Pons (tissue), 1 donor: ENCODE measurements at places on chromosomes 12 and 14.
A peak's percentile ranks its signal among the peaks of the same experiment; 100 is the strongest.

DNA sequence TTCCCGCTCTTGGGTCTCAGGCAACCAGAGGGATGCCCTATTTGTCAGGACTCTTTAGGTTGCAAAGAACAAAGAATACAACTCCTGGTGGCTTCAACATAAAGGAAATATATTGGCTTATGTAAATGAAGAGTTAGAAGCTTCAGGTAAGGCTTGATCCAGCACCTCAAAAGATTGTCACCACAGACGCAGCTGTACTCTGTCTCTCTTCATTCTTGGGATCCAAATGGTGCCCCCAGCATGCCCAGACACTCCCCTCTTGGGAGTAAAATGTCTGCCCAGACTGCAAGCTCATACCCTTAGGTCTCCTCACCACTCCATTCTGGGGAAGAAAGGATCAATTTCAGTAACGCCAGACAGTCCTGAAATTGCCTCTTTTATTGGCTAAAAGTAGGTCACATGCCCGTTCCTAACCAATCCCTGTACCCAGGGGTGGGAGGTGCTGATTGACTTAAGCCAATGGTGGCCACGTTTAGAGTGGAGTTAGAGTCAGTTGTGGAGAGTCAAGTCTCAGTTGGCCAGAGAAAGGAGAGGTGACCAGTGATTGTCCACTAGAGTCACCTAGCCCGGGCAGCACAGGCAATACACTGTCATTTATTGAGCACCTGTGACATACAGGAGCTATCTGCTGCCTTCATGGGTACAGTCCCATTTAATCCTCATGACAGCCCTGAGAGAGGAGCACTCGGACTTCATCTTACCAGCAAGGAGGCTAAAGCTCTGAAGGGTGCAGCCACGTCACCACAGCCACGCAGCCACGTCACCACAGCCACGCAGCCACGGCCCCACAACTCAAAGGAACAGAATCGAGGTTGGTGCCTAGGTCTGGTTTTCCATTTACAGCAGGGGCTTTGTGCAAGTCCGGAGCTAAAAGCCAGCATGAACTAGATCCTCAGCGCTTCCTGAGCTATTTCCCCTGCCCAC is 19.7 kb upstream of the BEGAIN start:
- DNase-seq, result no peak

DNA sequence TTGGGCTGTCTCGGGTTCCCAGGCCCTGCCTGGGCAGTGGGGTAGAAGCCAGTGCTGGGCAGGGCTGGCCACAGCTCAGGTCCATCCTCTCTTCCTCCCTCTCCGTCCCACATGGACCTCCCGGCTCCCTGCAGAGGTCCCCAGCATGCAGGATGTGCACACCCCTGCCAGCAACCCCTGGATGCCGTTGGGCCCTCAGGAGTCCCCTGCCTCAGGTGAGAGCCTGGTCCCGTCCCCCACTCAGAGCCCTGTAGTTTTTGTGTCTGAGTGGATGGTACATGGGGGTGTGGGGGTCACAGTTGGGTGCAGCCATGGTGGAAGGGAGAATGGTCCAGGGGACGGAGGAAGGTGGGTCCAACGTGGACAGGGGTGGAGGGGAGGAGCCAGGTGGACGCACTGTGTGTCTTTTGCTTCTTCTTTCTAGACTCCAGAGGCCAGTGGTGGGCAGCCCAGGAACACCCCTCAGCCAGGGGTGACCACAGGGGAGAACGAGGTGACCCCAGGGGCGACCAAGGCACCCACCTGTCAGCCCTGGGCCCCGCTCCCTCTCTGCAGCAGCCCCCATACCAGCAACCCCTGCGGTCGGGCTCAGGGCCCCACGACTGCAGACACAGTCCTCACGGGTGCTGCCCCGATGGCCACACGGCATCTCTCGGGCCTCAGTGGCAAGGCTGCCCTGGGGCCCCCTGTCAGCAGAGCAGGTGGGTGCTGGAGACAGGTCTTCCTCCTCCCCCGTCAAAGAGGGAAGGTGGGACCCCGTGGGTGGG is 21.7 kb downstream of the PAPLN start:
- DNase-seq, result no peak

- no peak for DNase-seq
These were observed 111.7 kb downstream of the KTN1 start for GRCh38 chr14:55691659-55692058.

DNA sequence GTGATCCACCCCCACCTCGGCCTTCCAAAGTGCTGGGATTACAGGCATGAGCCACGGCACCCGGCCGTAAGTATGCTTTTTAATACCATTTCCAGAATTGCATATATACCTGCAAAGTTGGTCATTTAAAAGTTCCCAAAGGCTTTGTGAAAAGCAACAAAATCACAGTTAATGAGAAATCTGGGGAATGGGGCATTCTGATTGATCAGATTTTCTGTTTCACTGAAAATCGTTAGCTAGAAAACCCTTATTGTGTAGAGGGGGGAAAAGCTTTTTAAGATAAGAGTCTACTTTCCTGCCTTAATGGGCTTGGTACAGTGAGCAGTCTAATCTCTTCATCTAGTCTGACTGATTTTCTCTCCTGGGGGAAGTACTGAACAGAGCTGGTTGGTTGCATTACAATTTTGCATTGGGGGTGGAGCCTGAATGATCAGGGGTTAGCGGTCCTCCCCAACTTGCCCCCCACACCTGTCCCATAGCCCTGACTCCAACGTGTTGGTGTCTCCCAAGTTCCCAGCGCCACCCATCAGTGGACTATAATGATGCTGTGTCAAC is 23.8 kb downstream of the IL31 start:
- no peak for DNase-seq

DNA sequence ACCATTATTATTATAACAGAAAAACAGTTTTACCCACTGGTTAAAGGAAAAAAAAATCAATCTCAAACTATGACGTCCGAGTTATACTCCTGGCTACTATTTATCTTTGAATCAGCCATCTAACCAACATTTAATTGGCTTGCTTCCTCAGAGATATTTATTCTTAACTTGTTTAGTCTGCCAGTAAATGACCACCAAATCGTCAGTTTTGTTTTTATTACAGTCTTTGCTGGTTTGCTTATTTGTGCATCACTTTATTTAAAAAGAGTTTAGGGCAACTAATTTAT is 71.2 kb downstream of the RASSF8 start:
- no peak for DNase-seq

DNA sequence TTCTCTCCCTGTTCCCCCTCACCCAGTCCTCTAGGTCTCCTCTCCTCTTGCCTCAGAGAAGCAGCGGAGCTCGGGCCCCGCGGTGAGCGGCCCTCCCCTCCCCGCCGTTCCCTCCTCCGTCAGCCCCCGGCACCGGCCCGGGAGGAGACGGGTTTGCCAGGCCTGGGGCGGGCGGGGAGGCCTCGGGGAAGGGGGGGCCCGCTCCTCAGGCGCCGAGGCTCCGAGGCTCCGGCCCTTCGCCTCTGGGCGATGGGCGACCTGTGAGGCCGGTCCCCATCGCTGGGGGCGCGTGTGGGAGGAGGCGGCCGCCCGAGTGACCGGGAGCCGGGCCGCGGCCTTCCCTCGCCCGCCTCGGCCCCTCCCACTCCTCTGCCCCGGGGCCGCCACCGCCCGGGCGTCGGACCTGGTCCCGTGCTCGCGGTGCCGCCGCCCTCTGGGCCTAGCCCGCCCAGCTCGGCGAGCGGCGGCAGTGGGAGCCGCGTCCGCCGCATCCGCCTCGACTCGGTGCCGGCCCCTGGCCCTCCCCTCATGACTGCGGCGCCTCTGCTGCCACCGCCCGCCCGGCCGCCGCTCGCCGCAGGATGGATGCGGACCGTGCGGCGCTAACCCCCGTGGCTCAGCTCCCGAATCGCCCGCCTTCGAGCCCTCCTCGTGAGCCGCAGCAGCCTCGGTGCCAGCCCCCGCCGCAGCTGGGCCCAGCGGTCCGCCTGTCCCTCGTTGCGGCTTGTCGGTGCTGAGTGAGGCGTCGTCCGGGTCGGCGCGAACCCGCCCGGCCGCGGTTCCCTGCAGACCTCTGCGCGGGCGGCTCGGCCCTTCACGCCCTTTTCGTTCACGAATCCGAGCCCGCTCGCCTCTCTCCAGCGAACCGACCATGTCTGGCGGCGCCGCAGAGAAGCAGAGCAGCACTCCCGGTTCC is 574 bp downstream of the WNK1 start:
- DNase-seq, result no peak

- no peak for DNase-seq
These were observed 133.3 kb downstream of the DACT1 start for GRCh38 chr14:58771016-58771415.

- DNase-seq, result no peak
These were observed 155.7 kb upstream of the LRIG3 start for GRCh38 chr12:59075968-59076490.

DNA sequence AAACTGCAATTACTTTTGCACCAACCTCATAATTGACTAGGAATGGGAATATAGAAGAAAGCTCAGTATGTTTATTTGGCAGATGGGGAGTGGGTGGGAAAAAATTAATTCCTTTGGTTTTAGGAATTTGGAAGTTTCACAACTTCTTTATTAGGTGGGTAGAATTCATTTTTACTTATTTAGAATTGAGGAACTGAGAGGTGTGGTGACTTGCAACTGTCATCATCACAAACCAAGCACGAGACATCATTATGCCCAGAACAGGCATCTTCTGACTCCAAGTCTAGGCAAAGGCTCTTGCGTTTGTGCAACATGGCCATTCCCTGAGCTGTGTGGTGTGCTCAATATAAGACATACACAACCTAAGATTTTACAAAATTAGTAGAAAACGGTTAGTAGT is 380.0 kb downstream of the ATP23 start:
- DNase-seq, result no peak

DNA sequence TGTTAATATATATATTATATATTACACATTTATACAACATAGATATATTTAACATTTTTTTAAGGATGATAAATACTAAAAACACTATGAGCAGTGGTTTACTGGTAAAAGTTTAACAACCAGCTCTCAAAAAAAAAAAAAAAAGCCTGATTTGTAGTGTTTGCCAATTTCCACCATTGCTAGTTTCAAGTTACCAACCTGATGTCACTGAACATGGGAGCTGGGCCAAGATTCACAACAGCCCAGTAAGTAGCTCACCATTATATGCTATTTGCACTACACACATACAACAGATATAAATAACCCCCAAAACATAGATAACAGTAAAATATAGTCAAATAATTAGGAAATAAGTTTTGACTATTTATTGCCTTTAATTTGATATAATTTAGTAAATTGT is 28.9 kb upstream of the TMX1 start:
- DNase-seq, result no peak

DNA sequence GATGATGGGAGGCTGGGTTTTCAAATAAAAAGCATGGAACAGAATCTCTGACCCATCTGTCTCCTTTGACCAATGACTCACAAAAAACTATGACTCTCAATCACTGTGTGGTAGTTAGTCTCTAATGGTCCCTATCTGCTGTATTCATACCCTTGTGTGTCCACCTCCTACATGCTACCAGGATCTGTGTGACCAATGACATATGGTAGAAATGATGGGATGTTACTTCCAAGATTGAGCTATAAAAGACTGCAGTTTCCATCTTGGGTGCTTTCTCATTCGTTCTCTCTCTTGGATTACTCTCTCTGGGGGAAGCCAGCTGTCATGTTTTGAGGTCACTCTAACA is 144.7 kb upstream of the BTG1 start:
- DNase-seq, result peak; percentile 12

- peak; percentile 66 for DNase-seq
These were observed 9.3 kb upstream of the ESR2 start for GRCh38 chr14:64303471-64303917.

DNA sequence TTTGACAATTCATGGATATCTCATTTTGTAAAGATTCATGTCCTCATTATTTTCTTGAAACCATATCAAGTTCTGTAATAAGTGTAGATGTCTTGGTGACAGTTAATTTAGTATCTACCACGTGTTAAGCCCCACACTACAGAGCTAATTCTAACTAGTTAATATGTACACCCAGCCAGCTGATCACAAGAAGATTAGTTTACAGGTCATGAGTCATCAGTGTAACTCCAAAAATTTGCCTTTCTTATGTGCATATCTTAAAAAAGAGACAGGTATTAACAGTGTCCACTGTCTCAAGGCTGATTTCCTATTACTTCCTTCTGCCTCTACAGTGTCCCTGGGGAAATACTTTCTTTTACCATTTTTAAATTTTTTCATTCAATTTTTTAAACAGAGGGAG is 13.3 kb upstream of the YBX3 start:
- DNase-seq, result no peak

DNA sequence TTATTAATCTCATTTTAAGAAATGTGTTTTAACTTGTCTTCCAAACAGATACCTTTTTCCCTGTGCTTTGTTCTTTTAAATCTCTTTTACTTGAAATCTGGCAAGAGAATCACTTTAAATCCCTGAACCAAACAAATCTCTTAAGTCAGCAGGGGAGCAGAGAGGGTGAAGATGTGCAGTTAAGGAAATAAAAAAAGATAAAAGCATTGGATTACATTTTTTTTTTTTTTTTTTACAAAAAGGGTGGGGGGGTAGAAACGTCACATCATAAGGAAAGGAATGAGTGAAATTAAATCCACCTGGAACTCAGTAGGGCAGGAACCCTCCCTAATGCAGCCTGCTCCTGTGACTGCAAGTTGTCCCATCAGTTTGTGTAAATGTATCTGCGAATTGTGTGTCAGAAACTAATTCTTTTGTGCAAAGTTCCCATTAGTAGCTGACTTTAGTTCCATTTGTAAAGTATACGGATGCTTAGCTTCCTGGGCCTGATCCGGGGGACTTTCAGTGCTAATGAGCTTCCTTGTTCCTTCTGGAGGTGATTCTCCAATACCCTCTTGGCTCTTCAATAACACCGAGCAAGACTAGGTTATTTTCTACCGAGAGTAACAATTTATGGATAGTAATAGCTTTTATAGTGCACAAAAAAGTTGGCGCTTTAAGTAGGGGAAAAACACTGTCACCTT is 1.5 kb downstream of the TTC6 start:
- no peak for DNase-seq

DNA sequence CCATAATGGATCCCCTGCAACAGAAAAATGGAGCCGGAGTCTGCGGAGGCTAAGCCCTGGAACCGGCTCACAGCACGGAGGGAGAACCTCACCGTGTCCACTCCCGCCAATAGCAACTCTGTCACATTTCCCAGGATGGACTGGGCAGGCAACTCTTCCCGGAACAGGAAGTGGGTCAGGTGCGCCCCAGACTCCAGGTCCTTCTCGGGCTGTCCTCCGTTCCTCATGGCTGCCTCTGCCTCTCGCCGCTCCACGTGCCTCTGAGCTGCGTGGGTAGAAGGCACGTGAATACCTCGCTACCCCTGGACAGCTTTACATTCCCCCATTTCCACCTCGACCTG is 2.2 kb downstream of the CYP27B1 start:
- no peak for DNase-seq

DNA sequence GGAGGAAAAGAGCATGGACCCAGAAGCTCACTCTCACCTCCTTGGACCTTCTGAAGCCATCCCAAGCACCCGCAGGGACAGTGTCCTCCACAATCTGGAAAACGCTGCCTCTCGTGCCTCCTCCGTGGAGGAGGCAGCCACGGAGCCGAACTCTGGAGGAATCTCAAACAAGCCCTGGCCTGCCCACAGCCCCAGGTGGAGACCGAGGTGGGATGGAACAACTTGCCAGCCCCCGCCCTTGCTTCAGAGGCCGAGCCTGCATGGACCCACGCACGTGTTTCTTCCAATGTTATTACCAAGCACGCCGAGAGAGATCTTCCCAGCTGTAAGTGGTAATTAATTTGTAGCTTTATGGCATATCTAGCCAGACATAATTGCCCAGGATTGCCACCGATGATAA is 61.3 kb downstream of the SCARB1 start:
- DNase-seq, result no peak
